ENCODE measurements at places on chromosomes 1 and 21. TPM values are rescaled to one million over a fixed set of nuclear protein-coding genes. Genes with fewer than 3 reads are reported as not detected.

The PDZK1IP1 gene
- 2.6 TPM for total RNA-seq

The LRRC53 gene
- total RNA-seq: not detected

The BCL2L15 gene
- total RNA-seq: 0.13 TPM

The C1orf94 gene
- total RNA-seq: not detected

GRCh38 chr1:165235155-165235776 is 121.2 kb downstream of the LMX1A start:
- H3K4me1 ChIP-seq: no peaks in the 10 kb centered on the region
- H3K36me3 ChIP-seq: no peaks in the 10 kb centered on the region
- H3K4me3 ChIP-seq: peak overlapping the region; percentile 41
- no peaks in the 10 kb centered on the region for H3K27me3 ChIP-seq

GRCh38 chr21:28454564-28455252 is 538.0 kb downstream of the LTN1 start:
- DNase-seq: no peak
- H3K4me3 ChIP-seq: no peak overlapping the region
- no peak overlapping the region for H3K27ac ChIP-seq
- no peaks in the 10 kb centered on the region for H3K4me1 ChIP-seq
- no peaks in the 10 kb centered on the region for H3K36me3 ChIP-seq

- no peaks in the 10 kb centered on the region for H3K27me3 ChIP-seq
- H3K36me3 ChIP-seq: no peaks in the 10 kb centered on the region
- H3K4me1 ChIP-seq: no peaks in the 10 kb centered on the region
- no peak overlapping the region for H3K27ac ChIP-seq
- no peak overlapping the region for H3K4me3 ChIP-seq
Observed at GRCh38 chr21:44996501-44996921, 56.7 kb downstream of the SLX9 start.

GRCh38 chr1:19254416-19254815 is 2.8 kb downstream of the MRTO4 start:
- no peak overlapping the region for H3K4me3 ChIP-seq
- H3K27me3 ChIP-seq: no peaks in the 10 kb centered on the region
- H3K4me1 ChIP-seq: no peaks in the 10 kb centered on the region
- no peaks in the 10 kb centered on the region for H3K36me3 ChIP-seq
- no peak for DNase-seq
- H3K27ac ChIP-seq: no peak overlapping the region
